ENCODE measurements at places on chromosomes 7 and 10.

GRCh38 chr10:74081192-74081803 is 69.3 kb downstream of the AP3M1 start:
- DNase-seq: peak; percentile 23

DNA sequence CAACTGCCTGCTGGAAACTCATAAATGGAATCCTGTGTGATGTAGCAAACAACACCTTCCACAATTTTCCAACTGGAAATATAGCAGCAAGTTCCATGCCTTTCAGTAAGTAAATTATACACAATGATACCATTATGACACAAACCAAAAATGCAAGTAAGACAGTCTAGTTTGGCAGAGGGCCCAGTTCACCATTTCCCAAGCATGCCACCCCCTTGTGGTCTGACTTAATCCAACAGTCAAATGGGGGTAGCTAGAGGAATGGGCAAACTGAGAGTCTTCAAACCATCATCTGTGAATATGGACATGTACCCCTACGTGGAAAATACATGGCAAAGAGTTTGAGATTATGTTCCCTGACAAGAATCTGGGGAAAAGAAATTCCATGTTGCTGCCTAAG is 137.6 kb upstream of the VWC2 start:
- DNase-seq: no peak

DNA sequence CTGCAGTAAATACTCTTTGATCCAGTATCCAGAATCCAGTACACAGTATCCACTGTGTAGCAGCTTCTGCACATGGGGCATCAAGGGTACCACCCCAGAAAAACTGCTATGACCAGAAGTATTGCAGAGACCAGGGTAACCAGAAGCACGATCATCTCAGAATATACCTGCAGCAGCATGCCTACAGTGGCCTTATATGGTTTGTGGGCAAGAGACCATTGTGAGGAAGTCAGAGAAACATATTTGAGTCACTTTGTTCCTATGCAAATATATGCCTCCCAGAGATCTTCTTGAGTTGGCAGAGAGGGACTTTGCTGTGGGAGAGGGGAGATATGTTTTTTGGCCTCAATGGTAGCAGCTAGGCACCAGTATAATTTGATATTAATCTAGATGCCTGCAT is 206.4 kb upstream of the LRRTM3 start:
- DNase-seq: no peak

DNA sequence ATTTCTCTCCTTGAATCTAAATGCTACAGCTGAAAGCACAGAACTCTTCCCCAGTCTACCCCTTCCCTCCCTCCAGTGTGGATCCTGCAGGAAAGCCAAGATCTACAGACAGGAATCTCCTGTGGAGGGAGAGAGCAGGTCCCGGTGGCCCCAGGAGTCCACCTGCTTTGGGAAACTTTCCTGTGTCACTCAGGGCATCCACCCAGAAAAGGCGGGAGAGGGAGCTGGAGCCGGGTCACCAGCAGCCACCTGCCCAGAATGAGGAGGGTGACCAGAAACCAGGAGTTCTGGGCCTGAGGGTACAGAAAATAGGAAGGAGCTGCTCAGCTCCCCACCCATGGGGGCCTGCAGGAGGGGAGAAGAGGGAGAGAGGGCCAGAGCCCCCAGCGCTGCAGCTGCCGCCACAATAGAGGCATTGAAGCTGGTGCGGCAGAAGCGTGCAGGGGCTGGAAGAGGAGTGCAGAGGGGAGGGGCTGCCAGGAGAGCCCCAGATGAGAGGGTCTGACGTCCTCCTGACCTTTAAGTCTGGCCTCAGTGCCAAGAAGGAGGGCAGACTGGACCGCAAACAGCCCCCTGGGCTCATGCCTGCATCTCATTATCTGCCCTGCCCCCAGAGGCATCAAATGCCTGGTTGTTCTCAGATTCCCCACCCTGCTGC is 56.3 kb upstream of the TMEM72 start:
- DNase-seq: no peak

DNA sequence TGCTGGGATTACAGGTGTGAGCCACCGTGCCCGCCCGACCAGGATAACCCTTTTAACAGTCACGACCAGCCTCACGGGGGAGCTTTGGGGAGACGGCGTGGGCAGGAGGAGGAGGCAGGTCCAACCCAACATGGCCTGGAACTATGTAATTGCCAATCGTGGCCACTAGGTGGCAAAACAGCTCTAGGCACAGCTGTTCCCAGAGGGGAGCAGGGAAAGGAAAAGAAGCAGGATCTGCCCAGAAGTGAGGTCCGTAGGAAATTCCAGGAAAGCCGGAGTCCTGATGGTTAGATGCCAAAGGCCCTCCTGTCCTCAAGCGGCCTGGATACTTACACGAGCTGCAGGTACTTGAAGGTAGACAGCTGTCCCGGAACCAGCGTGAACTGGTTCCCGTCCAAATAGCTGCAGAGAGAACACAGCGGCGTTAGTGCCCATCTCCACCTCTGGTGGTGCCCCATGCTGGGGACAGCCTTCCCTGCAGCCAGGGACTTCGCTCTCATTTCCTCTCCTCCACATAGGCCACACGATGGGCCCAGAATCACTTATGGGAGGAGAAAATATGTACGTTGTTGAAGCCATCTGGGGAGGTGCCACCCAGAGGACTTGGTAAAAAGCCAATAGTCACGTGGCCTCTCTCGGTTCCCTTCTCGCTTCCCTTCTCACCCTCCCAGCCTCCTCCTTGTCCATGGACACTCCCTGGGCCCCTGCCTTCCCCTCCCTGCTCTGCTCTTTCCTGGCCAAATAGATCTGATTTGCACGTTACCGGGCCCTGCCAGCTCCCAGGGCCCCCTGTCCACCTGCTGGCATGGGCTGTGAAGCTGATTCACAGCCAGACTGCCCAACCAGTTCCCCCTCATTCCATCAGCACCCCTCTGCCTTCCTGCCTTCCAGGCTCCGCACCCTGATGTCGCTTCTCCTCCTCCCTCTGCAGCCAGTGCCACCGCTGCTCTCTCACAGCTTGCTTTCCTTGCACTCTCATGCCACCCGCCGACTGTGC is 148.1 kb downstream of the SLIT1 start:
- DNase-seq: peak; percentile 40

GRCh38 chr7:148447221-148447849 is 143.2 kb upstream of the C7orf33 start:
- DNase-seq: no peak

DNA sequence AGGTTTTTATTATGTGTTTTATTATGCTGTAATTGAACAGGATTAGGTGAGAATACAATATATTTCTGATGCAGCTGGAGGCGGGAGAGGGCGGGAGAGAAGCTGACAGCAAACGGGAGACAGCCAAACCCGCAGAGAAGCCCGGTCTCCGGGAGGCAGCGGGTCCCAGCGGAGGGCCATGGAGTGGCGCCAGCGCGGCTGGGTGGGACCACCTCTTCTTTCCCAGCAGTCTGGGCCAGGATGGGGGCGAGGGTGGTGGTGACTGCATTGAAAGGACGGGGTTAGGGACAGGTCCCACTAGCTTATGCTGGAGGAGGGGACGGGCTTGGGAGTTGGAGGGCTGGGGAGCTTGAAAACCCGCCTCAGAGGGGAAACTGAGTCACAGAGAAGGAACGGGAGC is 14.5 kb upstream of the KAZALD1 start:
- no peak for DNase-seq

DNA sequence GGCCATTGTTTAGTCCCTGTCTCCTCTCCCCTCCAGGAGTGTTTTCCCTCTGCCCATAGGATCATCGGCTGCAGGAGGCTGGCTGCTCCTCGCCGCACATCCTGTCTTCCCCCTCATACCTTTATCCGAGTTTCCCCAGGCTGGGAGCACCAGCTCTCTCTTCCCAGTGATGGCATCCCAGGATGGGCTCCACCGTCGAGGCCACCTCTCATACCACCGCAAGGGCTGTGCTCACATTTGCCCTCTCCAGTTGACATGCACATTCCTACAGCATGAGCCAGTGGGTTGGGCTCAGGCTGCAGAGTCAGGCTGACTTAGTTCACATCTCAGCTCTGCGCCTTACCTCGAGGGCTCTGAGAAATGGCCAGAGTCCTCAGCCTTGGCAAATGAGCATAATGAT is 12.1 kb downstream of the HKDC1 start:
- no peak for DNase-seq

DNA sequence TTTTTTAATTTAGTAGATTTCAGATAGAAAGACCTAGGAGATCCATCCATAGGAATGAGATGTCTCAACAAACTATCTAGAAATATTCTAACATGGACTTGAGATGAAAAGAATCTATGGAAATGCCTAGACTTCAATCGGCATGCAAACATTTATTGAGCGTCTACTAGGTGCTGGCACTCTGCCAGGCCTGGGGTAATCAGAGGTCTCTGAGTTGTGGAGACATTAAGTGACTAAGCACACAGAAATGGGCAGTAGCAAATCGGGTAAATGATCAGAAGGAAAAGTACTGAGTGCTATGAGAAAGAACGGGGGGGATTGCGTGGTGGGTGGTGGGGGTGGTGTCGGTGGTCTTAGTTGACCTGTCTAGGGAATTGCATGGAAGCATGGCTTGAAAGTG is 466.6 kb downstream of the GALNT17 start:
- no peak for DNase-seq

- no peak for DNase-seq
Observed at GRCh38 chr10:91700788-91701444, 68.0 kb upstream of the PPP1R3C start.

- DNase-seq: no peak
Observed at GRCh38 chr10:57809961-57810360, 457.7 kb downstream of the IPMK start.

DNA sequence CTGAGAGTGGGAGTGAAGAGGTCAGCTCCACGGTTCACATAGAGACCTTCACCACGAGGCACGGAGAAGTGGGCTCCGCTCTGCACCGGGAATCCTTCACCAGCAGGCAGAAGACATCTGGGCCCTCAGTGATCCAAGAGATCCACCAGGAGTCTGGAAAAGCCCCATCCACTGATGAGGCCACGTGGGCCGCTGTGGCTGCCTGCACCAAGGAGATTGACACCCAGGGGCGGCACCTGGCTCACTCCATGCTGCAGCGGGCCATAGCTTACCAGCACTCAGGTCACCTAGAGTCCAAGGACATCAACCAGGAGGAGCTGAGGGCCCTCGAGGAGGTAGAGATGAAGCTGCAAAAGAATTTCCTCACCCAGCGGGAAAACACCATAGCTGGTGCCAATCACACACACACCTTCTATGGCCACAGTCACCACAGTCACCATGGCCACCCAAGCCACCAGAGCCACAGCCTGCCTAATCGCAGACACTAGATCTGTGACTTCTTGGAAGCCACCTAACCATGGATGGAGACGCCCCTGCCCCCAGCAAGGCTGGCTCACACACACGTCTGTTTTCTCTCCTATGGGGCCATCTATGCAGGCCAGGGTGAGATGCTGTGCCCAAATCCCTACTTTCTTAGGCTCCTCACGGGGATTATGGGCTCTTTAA is 694 bp downstream of the C10orf62 start:
- peak; percentile 73 for DNase-seq

DNA sequence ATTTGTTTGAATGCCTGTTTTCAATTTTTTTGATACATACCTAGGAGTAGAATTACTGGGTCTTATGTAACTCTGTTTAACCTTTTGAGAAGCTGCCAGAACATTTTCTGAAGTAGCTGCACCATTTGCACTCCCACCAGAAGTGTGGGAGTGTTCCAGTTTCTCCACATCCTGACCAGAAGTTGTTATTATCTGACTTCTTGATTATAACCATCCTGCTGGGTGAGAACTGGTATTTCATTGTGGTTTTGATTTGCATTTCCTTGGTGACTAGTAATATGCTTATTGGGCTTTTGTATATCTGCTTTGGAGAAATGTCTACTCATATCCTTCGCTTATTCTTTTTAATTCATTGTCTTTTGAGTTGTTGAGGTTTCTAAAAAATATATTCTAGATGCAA is 117.2 kb upstream of the GLCCI1 start:
- no peak for DNase-seq

DNA sequence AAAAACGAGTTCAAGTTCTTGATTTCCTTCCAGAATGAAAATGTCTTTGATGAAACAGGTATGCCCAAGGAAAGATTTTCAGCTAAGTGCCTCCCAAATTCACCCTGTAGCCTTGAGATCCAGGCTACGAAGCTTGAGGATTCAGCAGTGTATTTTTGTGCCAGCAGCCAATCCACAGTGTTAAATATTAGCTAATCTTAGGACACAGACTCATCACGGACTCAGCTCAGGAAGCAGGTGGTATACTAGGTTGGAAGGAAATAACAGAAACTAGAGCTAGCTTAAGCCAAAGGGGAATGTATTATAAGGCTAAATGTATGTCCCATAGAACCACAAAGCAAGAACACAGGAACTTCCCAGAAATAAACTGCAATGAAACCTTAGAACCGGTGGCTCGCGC is 151.0 kb upstream of the PRSS1 start:
- no peak for DNase-seq

- no peak for DNase-seq
Observed at GRCh38 chr7:96005271-96005670, 232.9 kb downstream of the DYNC1I1 start.

GRCh38 chr10:79236433-79236765 is 110.9 kb upstream of the PPIF start:
- no peak for DNase-seq

- peak; percentile 48 for DNase-seq
Observed at GRCh38 chr10:133127291-133128125, 32.5 kb upstream of the KNDC1 start.

GRCh38 chr7:77543910-77544309 is 6.8 kb downstream of the PTPN12 start:
- no peak for DNase-seq

DNA sequence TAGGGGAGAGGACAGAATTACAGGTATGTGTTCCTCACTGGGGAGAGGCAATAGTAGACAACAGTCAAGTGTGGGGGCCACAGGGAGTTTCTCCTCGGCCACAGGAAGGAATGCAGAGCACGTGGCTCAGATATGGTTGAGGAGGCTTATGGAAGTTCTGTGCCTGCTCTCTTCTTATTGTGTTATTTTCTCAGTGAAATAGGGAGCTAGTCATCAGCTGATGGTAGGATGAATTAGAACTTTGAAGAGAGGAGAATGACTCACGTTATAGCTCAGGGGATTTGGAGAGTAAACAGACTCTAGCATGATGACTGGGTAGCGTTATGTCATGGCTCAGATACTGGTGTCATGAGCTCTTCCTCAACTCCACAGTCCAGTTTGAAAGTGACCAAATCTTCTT is 308.3 kb upstream of the IGFBP3 start:
- DNase-seq: no peak

DNA sequence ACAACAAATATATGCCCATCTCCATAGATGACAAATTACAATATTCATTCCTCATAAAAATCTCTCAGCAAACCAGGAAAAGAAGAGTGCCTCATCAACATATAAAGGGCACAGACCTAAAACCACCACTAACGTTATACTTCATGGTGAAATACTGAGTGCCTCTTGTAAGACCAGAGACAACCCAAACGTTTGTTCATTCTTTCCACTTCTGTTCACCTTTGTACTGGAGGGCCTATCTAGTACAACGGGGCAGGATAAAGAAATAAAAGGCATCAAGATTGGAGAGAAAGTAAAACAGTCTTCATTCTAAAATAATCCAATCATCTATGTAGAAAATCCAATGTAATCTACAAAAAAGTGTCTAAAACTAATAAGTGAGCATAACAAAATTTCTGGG is 79.1 kb downstream of the LARP4B start:
- no peak for DNase-seq

DNA sequence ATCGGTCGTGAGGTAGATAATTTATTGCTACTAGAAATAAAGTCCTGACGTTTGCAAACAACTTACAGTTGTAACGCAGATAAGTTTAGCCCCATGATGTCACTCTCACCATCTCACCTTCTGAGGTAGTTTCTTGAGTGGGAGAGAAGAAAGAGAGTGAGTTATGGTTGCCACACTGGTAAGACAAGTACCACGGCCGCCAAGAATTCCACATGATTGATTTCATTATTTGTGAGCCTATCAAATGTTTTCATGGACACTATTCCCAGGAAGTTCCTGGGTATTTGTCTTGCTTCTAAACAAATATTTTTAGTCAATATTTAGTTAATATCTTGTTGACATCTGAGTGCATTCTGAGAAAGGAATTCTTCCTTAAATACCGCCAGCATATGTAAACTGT is 339.4 kb upstream of the KIAA1217 start:
- DNase-seq: no peak

Data from NK-92 treated with Interleukin-12 subunit alpha and Interleukin-12 subunit beta, amount 100 ng/mL, for 24 hours (cell line).